T follicular helper cell (primary cell): ENCODE measurements at places on chromosomes 3 and 15.

DNA sequence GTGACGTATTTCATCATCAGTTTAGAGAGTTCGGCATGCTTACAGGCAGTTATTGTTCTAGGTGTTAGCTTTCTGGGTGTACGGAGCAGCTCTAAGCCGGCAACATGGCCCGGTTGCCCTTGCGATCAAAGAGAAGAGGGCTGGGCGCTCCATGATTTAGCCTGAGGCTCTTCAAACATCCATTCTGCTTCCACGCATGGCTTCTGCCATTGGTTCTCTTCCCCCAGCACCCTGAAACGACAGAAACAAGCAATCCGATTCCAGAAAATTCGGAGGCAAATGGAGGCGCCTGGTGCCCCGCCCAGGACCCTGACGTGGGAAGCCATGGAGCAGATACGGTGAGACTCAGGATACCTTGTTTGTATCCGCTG lies 574 bp downstream of the NGRN start:
- DNase-seq = no peak

DNA sequence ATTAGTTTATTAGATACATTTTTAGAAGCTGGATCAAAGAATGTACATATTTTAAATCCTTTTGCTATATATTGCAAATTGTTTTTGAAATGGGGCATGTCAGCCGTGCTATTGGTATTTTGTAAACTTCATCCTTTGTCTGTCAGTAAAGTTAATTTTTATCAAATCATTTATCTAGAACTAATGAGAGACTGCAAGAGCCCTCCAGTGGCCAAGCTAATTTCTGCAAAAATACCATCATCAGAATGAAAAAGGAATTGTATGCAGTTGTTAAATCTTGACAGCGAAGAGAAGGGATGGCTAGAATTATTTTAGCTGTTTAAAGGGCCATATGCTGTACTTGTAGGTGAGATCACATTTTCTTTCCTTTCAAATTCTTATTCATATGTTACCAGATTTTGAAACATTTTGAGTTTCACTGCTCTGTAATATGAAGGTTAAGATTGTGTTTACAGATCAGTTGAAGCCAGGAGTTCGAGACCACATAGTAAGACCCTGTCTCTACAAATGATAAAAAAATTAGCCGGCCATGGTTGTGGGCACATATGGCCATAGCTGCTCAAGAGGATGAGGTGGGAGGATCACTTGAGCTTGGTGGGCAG lies 8.1 kb upstream of the CLDN11 start:
- no peak for DNase-seq

- DNase-seq = no peak
Measured at GRCh38 chr3:184405075-184406030, 25.5 kb downstream of the CHRD start.

DNA sequence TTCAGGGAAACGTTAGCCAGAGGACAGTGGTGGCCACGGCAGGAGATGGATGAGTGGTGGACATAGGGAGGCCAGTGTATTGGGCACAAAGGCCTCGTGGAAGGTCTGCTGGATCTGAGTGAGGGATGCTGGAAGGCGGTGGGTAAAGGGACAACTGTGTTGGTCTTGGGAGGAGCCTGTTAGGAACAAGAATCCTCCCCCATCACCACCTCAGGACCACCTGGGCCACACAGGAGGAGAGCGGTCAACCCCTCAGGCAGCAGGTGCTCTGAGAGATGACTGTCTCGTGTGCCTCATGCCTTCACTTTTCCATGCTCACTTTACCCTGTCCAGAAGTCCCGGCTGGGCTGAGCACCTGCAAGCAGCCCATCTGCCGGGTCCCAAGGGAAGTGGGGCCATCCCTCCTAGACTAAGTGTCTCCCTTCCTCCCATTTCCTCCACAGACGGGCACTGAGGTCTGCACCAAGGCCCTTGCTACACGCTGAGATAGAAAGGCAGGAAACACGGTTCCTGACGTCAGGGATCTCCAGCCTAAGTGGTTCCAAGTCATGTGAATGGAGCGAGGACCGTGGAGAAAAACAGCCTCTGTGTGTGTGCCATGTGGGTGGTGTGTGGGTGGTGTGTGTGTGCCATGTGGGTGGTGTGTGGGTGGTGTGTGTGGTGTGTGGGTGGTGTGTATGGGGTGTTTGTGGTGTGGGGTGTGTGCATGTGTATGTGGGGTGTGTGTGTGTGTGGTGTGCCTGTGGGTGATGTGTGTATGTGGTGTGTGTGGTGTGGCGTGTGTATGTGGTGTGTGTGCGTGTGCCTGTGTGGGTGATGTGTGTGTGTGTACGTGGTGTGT lies 47.8 kb upstream of the CTSH start:
- no peak for DNase-seq

- no peak for DNase-seq
Measured at GRCh38 chr3:27310688-27311087, 58.5 kb downstream of the NEK10 start.

DNA sequence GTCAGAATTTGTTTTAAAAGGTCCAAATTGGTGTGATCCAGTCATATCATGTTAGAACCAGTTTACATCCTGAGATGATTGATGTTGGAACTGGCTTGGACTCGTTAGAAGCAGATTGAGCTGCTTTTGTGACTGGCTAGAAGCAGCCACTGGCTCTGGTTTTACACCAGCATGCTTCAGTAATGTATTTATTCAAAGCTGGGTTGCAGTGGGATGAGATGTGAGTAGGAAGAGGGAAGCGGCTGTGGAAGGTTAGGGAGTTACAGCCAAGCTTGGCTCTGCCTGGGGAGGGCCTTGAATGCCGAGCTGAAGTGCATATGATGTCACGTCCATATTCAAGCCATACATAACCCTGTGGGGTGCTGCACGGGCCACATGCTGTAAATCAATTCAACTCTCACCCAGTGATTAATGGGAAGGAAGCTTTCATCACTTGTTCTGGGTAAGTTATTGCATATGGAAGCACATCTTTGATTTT lies 104.0 kb upstream of the SMAD3 start:
- no peak for DNase-seq

DNA sequence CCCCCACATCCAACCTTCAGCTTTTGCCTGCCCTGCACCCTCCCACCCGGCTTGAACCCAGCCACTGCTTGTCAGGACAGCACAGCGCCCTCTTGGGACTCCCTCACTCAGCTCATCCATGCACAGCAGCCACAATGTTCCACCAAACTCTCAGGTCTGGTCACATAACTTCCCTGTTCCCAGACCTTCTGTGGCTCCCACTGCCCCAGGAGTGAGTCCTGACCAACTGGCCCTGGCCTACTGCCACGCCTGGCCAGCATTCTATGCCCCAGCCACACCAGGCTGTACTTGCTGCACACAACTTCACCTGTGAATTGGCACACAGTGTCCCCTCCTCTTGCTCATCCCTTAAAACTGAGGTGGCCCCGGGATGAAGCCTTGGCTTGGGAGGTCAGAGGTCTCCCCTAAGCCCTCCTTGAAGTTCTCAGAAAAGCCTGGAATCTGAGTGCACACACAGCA lies 21.0 kb downstream of the PLXNB1 start:
- no peak for DNase-seq

DNA sequence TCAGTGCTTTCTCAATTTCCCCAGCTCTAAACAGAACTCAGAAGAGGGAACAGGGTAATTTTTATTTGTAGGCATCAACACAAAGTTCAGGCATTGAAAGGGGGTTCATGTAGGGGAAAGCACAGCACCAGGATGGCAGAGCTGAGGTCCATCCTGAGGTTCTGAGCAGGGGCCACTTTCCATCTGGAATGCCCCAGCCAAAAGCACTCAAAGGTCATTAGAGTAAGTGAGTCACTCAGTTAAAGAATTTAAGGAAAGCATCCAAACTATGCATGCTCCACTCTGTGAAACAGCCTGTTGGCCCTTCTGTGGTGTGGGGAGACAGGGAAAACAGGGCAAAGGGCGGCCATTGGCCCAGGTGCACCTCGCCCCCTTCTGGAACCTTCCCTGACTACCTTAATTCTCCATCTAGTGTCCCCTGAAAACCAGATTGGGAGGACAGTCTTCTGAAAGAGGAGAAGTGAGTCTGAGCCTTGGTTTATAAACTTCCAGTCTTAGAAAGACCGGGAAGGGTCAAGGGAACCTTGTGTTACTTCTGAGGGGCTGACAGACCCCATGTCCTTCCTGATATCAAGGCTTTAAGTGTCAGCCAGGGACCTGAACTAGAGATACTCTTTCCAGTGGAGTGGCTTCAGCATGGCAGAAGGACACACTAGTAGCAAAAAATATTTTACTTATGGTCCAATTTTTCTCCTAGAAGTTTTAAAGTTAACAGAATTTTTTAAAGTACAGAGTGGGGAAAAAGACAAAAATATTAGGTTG lies 133.3 kb downstream of the MYLK start:
- no peak for DNase-seq

DNA sequence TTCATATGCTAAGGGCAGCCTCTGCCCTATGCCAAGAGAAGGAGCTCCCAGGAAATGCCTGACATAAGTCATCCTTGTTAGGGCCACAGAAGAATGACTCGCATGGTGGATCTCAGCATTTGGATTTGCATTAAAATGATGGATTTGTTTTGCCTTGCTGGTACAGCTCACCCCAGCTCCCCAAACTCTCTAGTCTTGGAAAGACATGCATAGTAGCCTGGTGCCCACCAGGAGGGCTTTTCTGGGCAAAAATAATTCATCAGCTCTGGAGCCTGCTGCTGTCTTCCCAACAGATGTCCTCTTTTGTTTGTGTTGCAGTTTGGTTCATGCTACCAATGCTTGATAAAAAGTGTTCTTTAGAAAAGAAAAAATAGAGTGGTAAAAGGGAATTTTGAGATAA lies 833.0 kb downstream of the AGBL1 start:
- DNase-seq = no peak

DNA sequence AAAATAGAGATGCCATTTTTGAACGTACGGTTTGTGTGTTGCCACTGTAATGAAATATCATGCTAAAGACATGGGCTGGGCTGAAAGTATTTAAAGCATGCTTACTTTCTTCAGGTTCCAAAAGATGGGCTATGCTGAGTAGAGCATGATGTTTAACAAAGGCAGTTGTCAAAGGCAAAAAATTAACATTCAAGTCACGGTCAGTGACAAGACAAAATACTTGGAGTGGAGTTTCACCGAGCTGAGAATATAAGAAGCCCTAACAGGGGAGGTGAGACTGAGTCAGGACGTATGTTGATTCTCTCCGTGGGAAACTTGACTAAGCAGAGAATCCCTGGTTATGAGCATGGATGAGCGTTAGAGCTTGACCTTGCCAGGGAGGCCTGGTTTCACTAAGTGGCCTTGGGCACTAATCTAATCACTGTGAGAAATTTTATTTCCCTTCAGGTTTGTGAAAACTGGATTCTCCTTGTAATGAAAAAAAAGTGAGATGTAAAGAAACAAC lies 218.2 kb upstream of the ADAMTS9 start:
- DNase-seq = no peak
